Hematopoietic multipotent progenitor cell treated with erythropoietin and hydrocortisone succinate and interleukin-3 and kit ligand, for 6 days (in vitro differentiated cells): ENCODE measurements at places on chromosomes 6 and 20.
A peak's percentile ranks its signal among the peaks of the same experiment; 100 is the strongest.

GRCh38 chr6:41546475-41546865, 289 bp downstream of the FOXP4 start:
- peak; percentile 57 for DNase-seq

DNA sequence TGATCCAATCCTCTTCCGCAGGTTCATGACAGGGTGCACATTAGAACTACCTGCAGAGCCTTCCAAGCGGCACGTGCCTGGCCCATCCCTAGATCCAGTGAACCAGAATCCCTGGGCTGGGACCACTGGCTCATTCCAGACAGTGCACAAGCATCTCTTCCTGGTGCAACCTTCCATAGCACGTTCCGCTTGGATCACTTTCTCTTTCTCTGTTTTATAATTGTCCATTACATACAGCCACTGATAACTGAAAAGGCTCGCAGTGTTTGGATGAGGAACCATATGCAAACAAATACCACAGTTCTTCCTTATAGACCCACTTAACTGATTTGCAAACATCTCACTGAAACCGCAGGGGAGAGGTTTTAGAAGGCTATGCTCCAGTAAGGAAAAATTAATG, 59.6 kb upstream of the DDR1 start:
- DNase-seq: no peak

GRCh38 chr6:99252421-99252820, 97.1 kb downstream of the FAXC start:
- no peak for DNase-seq

DNA sequence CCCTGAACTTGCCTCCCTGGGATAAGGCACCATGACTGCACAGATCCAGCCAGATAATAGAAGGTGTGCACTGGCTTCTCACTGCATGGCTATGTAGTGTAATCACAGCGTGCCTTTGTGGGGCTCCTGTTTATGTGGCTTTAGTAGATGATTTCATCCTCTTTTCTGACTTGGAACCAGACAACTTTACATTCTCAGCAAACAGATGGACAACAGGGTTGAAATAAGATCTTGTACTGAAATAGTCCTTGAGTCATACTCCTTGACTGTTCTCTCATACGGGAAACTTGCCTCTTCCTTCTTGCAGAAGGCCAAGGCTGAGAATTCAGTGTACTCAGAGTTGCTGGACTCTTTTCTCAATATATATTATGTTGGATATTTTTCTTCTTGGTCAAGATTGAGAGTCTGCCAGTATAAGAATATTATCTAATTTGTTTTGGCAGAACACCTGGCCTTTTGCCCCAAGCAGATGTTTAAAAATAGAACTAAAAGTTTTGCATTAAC, 25.0 kb upstream of the RNF144B start:
- no peak for DNase-seq

DNA sequence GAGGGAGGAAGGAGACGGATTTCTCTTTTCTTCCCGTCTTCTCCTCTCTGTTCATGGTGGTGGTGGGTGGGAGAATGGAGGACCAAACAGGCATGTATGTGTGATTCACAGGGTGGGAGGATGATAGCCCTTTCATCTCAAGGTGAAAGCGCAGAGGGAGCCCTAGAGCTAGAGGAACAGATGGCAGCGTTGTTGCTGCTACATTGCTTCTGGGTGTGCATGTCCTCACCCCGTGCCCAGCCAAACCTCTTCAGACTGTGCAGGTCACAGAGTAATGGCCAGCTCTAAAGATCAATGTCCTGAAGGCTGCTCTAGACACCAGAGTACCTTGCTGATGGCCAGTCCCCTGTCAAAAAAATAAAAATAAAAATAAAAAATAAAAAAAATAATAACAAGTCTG, 301.8 kb downstream of the TBC1D7 start:
- DNase-seq: peak; percentile 45

- no peak for DNase-seq
These were observed 9.8 kb downstream of the XRN2 start for GRCh38 chr20:21312813-21313474.

GRCh38 chr6:53433261-53433950, 84.7 kb upstream of the ELOVL5 start:
- no peak for DNase-seq

DNA sequence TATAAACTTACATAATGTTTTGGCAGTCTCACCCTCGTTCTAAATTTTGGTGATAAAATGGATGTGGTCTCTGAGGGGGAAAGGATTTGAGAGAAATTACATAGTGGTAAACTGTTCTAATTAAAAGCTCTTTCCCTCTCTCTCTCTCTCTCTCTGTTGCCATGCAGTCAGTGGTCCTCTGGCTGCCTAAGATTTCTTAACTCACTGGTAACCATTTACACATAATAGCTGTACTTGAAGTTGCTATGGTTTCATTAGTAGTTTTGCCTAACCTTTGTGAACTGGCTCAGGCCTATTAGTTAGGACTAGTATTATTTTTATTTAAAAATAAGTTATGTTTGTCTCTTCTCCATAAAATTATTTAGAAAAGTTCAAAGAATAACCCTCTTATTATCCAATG, 42.0 kb downstream of the MAPK14 start:
- DNase-seq: no peak

DNA sequence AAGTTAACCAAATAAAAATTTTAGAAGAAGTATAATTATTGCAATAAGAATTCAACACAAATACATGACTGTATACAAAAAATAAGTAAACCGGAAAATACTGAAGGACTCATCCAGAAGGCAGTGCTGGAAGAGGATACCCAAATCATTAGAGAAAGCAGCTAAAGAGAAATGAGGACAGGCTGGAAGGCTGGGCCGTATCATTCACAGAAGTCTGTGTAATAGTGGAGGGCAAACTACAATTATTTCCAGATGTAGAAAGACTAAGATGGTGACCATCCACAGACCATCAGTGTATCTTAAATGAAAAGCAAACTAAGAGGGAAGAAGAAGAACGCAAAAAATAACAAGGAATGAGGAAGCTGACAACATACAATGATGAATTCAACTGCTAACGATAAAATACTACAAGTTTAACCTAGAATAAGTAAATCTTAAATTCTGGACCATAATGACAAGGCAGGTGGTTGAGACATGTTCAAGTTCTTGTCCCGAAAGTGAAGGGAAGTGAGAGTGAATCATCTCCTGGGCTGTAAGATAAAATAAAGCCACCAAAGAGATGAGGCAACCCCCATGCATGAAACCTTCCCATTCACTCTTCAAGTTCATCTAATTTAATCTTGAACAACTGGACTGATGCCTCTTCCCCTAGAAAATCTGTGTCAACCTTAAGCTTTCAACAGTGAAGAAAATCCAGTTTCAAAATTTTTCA, 71.5 kb downstream of the SLC23A2 start:
- peak; percentile 18 for DNase-seq

DNA sequence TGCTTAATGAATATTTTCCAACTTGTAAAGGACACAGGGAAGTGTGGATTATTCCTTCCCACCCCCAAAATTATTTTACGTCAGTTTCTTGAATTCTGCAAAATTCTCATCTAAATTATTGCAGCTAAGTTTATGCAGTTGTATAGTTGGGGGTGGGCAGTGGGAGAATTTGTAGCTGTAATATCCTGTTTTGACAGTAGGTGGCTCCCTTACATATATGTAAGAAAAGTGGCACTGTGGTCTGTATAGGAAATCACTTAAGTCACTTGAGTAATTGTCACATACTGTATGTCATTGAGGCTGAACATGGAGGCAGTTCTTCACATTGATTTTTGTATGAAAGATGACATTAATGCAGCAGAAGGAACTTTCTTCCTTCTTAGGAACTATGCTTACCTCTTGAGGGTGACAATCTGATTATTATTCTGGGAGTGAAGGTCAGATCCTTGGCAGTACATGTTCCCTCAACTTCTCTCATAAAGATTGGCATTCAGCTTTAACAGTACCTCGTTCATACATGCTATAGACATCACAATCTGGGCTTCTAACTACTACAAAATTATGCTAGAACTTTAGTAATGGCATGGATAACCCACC, 14.6 kb upstream of the CFAP206 start:
- peak; percentile 92 for DNase-seq

GRCh38 chr6:27441001-27441400, 31.9 kb downstream of the ZNF184 start:
- DNase-seq: no peak

DNA sequence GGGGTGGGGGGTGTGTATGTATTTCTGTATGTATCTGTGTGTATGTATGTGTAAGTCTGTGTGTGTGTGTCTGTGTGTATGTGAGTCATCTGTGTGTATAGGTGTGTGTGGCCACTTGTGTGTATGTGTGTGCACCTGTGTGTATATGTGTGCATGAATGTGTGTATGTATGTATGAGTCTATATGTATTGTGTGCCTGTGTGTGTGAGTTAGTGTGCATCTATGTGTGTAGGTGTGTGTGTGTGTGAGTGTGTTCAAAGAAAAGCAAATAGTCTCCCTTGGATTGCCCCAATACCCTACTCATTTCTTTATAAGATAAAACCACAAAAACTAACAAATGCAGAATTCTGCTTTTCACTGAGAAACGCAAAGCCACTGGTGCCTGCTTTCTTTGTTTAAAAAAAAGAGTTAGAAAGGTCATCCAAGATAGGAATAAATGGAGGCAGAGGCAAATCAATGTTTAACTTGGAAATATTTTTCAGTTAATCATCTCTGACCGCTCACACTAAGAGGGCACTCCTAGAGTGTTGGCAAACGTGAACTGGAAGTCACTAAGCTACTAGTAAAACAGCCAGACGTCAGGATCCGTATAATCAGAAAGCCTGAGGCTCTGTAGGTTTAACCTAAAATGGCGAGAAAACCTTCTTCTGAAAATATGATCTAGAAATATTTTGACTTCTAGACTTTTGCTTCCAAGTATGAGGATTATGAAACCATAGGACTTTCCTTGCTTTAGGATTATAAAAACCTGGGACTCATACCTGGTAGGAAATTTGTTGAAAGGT, 37.4 kb upstream of the JAG1 start:
- no peak for DNase-seq

DNA sequence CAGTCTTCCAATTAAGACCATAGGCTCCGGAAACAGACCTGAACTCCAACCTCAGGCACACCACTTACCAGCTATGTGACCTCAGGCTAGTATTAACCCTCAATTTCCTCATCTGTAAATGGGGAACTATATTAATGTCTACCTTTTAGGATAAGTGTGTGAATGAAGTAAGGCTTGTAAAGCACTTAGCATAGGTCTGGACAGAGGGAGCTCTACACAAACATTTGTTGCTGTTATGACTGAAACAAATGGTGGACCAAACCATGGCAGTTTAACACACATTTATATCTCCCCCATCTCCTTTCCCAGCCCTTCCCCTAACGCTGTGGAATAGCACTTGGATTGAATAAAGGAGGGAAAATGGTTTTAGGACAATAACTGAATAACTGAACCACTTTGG, 48.7 kb downstream of the TSHZ2 start:
- DNase-seq: no peak

GRCh38 chr6:157644043-157644810, 178.8 kb upstream of the SNX9 start:
- DNase-seq: peak; percentile 65

DNA sequence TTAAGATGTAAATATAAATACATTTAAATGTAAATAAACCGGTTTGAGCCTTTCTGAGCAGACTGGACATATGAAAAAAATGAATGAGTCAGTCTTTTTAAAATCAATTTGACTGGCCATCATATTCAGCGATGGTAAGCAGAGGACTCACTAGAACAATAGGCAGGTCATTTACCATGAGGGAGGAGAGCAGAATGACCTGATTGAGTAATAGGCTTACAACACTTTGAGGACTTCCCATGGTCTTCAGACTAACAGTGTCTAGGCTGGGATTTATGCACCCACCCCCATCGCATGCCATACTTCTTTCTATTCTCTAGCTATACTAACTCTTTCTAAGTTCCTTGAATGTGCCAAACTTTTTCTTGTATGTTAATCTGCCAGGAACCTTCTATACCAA, 241.9 kb upstream of the RAB32 start:
- no peak for DNase-seq

DNA sequence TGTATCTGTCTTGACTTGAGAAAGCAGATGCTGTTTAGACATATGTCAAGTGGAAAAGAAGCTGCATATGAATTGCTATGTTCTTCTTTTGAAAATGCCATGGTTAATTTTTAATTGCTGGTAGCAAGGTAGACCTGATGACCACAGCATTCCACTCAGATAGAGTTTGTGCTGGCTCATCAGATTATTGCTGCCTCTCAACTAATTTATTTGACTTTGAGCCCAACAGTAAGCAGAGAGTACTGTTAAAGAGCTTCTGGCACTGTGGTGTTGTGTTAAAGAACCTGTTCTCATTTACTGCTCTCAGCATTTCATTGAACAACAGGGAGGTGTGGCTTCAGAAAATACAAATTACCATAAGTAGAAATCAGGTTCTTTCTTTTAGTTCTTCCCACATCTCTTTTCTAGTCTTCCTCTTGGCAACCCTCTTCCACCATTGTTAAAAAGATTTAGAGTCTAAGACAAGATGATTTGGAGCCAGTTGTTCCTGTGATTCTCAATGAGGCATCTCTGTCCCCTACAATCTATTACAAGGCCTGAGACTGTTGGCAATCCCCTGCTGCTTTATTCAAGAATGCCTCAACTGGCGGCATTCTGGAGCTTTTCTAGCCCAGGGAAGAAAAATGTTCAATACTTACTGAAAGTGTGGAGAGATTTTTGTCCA, 967.6 kb upstream of the GJE1 start:
- DNase-seq: no peak

GRCh38 chr6:40395066-40395697, 192.0 kb downstream of the LRFN2 start:
- DNase-seq: no peak

GRCh38 chr20:5171790-5172164, 45.0 kb downstream of the CDS2 start:
- peak; percentile 83 for DNase-seq

DNA sequence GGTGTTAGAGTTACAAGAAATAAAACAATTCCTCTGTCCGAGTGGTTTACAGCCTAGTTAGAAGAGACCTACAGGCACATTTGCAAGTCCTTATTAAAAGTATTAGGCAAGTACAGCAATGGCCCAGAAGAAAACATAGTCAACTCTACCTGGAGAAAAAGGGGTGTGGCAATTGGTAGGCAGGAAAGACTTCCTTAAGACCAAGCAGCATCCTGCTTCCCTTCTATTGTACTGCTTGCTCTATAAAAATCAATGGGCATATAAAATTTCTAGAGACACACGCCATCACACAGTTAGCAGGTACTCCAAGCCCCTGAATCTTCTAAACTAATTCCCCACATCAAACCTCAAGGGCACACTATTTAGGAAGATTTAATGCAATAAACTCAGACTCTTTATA, 185.6 kb downstream of the ATXN1 start:
- DNase-seq: no peak

DNA sequence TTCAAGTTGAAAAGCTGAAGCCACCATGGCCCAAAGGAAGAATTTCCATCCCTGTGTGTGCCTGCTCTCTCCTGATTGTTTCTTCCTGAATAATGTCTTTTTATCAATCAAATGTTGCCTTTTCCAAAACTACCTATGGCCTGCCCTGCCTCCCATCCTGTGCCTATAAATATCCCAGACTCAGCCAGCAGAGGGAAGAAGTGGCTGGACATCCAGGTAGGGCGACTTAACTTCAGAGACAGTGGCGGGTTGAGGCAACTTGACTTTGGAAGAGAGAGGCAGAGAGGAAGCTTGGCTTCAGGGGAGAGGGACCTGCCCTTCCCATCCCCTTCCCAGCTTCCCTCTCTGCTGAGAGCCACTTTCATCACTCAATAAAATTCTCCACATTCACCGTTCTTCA, 133.0 kb downstream of the LCA5 start:
- no peak for DNase-seq
